ENCODE measurements at places on chromosomes 13 and 19.
A peak's percentile ranks its signal among the peaks of the same experiment; 100 is the strongest.

DNA sequence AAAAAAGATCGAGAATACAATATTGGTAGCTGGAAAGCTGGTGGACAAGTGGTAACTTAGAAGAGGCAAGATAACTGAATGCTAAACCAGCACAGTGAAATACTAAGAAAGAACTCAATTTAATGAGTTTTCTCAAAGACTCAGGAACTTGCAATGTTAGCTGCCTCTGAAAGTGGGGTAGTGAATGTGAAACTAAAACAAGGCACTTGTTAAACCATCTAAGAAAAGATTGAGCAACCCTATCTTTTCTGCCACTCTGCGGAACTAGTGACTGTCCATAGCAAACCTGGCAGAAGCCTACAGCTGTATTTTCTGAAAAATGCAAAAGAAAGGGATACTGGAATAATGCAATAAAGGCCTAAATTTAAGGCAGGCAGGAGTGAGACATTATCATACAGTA lies 1574.4 kb upstream of the PRR20A start:
- no peak for DNase-seq

- DNase-seq: no peak
These were observed 14.2 kb downstream of the CACNA1A start for GRCh38 chr19:13492128-13492527.

DNA sequence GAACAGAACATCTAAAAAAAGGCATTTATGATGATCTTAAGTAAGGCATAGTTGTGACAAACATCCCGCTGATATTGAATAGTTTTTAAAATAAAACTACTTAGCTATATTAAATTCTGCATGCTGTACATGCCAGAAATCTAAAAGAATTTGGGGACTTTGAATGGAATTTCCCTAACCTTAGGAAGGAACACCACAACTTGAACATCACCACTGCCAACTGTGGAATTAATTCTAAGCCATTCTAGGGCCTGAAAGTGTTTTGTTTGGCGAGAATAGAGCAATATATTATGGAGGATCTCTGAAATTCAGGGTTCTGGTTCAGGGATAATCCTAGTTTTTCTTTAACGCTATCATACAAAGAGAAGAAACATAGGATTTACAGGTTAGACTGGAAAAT lies 17.8 kb upstream of the LATS2 start:
- no peak for DNase-seq

- DNase-seq: peak; percentile 72
These were observed 28.5 kb upstream of the NPAS1 start for GRCh38 chr19:46990991-46991676.

- DNase-seq: no peak
These were observed 31.9 kb downstream of the SLC25A42 start for GRCh38 chr19:19095691-19096090.

DNA sequence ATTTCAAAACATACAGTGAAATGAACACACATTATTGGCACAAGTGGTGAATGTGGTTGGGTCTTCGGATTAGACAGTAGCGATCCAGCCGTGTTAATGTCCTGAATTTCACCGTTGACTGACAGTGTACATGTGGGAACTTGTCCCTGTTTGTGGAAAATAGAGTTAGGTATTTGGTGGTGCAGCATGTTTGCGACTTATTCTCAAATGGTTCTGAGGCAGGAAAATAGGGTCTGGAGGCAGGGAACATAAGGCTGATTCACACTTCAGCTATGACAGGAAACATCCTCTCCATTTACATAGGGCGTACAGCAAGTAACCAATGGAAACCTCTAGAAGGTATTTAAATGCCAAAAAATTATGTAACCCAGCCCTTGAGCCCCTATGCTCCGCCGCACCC lies 4.2 kb downstream of the LGALS7B start:
- DNase-seq: peak; percentile 86

DNA sequence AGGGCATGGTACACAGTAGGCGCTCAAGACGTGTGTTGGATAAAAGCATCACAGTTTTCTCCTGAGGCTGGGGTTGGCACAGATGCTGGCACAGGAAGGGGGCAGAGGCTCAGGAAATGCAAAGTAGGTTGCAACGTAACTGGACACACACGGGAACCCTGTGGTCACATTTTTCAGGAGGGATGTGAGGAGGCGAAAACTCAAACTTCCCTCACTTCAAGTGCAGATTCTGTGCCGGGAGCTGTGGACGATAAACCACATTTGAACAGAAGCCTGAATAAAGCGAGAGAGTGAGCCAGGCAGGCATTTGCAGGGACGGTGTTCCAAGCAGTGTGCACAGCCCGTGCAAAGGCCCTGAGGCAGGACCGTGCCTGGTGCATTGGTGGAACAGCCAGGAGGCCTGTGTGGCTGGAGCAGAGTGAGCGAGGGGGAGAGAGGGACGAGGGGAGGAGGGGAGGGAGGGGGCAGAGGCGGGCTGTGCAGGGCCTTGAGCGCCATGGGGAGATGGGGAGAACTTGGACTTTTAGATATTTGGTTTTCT lies 40.3 kb downstream of the NFIC start:
- DNase-seq: no peak

- no peak for DNase-seq
These were observed 73.4 kb upstream of the FLT1 start for GRCh38 chr13:28568286-28568685.

- DNase-seq: no peak
These were observed 2.1 kb upstream of the CIRBP start for GRCh38 chr19:1266916-1267476.

DNA sequence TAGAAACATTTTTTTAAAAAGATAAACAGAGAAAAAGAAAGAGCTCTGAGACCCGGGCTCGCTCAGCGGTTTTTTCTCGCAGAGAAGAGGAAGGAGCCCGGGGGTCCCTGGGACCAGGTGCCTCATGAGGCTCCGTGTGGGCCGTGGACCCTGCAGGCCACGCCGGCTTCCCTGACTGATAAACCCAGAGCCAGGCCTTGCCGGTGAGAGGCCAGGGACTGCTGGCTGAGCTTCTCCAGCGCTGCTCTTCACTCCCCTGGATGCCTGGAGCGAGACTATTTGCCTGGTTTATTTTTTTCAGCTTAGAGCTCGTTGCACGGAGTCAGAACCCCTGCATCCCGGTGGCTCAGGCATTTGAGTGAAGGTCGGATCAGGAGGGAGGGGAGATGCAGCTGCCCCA lies 53.4 kb upstream of the F7 start:
- DNase-seq: no peak

GRCh38 chr19:35992907-35993765 lies 1.9 kb upstream of the SDHAF1 start:
- no peak for DNase-seq

- no peak for DNase-seq
These were observed 819 bp downstream of the KPTN start for GRCh38 chr19:47483200-47483599.

DNA sequence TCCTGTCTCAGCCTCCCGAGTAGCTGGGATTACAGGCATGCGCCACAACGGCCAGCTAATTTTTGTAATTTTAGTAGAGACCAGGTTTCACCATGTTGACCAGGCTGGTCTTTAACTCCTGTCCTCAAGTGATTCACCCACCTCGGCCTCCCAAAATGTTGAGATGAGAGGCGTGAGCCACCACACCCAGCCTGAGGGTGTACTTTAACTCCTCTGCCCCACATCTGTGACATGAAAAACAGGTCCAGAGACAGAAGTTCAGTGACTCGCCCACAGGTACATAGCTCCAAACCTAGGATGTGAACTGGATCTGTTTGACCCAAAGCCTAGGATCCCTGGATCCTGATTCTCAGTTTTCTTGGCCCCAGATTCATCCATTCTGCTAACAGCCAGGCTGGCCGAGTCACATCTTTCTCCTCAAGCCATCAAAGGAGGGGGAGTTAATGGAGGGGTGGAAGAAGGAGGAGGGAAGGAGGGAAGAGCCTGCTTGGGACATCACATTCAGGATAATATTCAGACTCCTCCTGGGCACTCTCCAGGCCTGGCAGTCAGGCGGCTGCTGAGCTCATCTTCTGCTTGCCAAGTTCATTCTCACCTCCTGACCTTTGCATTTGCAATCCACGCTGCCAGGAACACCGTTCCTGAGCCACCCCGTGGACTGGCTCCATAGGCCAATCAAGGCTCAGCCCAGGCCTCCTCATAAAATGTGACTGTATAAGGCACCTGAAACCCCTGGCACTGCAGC lies 3.1 kb downstream of the SPC24 start:
- peak; percentile 35 for DNase-seq

DNA sequence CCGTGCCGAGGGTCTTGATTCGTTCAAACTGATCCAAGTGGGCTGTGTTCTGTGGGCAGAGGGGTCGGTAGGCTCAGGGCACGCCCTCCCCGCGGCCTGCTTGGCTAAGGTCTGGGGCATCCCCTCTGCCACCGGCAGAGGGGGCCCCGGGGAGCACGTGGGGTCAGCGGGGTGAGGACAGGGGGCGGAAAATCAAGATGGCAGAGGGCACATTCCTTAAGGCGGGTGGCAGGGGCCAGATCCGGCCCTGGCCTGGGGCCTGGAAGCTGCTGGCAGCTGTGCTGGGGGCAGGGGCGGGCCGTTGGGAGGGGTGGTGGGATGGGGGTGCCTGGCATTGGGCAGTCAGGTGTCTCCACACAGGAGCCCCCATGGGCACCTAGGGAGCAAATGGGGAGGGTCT lies 10.7 kb downstream of the PRKACA start:
- no peak for DNase-seq

DNA sequence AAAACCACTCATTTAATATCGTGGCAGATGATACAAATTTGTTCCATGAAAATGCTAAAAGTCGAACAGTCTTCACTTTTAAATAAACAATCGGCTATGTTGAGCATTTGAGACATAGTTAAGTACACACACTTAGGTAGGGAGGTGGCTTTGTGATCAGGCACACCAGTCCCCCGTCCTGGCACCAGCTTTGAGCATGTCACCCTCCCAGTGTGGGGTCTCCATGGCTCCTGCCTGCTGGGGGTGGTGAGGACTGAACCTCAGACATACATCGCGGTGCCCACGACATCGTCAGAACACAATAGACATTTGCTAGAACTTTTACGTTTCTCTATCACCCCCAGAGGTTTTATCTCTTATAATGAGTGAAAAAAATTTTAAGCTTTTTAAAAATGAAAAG lies 62.0 kb downstream of the RFX2 start:
- DNase-seq: no peak

GRCh38 chr13:20125129-20125782 lies 35.6 kb downstream of the GJA3 start:
- peak; percentile 45 for DNase-seq

DNA sequence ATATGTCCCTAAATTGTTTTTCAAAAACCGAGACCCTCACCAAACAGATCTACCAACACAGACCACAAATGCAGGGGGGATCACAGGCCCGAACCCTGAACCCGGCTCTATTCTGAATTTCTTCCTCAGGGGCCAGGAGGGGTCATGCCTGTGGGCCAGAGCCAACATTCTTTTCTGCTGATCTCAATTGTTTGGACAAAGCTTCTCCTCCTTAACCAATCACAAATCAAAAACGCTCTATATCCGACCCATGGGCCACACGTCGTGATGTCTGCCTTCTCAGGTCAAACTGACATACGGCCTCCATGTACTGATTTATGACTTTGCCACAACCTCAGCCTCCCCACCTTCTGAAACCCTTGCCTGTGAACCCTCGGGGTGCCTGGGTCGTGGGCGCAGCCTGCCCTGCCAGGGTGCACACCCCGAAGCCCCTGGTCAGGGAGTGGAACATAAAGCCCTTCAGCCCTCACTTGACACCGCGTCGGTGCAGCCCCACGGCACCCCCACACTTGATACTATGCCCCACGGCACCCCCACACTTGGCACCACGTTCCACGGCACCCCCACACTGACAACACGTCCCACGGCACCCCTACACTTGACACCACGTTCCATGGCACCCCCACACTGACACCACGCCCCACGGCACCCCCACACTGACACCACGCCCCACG lies 58.4 kb upstream of the C13orf46 start:
- peak; percentile 10 for DNase-seq

GRCh38 chr13:67935626-67936025 lies 705.5 kb upstream of the PCDH9 start:
- DNase-seq: no peak

GRCh38 chr13:77918391-77919245 lies at the start of gene EDNRB:
Gene EDNRB (minus strand): TSS chr13:77918831. CDS start chr13:77918573, 258 bp downstream.
- peak; percentile 26 for DNase-seq
